ENCODE measurements at places on chromosomes 5 and 9.
A peak's percentile ranks its signal among the peaks of the same experiment; 100 is the strongest.

DNA sequence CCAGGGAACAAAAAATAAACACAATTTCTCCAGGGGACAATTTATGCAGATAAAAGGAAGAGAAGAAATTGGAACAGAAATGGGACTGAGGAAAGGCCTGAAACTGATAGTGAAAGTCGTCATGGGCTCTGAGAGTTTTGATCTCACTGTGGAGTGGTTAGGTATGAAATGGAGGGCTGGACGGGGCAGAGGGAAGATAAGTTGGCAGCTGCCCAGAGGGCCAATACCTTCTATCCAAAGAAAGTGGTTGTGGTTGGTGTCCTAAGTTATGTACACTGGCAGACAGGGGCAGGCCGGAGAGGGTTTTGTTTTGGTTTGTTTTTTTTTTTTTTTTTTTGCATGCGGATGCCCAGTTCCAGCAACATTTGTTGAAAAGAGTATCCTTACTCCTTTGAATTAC lies 46.1 kb downstream of the ZNF618 start:
- DNase-seq = no peak

DNA sequence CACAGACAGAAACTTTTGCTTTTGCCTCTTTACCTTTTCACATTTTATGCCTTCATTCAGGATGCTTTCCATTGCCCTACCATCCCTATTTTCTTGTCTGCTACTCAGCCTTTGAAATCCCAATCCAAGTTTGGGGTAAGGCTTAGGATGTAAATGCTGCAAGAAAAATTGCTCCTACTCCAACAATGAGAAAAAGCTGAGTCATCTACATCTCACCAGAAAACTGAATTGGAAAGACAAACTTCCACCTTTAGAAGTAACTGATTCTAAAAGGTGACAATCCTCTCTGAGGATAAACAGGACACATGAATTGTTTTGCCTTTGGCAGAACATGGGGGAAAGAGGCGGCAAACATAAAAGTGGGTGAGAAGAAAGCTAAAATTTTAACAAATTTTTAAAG lies 295.6 kb downstream of the NR2F1-AS1 start:
- no peak for DNase-seq

GRCh38 chr5:5798041-5798440 lies 375.6 kb downstream of the ICE1 start:
- DNase-seq = no peak

GRCh38 chr5:96663608-96664007 lies 1.4 kb downstream of the CAST start:
- no peak for DNase-seq

DNA sequence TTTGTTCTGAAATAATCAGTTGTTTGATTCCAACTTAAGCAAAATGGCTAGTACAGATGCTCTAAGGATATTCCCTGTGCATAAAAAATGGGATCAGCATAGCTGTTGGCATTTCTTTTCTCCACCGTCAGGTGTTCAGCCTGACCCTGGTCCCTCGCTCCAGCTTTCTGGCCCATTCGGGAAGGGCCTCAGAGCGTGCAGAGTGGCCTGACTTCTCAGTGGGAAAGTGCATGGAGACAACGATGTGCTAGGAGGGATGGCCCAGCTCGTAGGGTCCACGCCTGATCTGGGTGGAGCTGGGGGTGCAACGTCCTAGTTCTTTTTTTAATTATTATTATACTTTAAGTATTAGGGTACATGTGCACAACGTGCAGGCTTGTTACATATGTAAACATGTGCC lies 319.1 kb upstream of the IRX4 start:
- DNase-seq = no peak

- DNase-seq = no peak
These were observed 162.0 kb upstream of the EDIL3 start for GRCh38 chr5:84546686-84547085.

DNA sequence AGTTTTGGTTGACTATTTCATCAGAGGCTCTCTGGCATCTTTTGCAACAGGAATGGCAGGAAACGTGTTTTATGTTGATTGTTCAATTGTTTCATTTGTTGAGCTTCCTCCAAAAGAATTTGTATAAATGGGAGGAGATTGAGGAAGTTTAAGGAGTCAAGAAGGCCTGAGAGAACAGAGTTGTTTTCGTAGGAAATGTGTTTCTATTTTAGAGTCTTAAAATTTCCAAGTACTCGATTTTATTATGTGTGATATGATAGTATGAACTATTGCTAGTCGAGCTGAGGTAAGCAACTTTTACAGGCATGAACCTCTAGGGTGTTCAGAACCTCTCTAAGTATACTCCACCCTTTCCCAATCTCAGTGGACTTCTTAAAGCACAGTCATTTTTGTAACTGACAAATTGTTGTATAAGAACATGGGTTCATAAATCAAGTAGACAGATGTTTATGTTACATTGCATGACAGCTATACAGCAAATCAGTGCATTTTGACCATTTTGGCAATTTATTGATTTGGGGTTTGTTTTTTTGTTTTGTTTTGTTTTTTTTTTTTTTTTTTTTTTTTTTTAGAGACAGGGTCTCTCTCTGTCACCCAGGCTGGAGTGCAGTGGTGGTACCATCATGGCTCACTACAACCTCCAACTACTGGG lies 47.4 kb downstream of the POLK start:
- no peak for DNase-seq

GRCh38 chr9:101445353-101446029 lies 9.9 kb upstream of the ALDOB start:
- DNase-seq = no peak

DNA sequence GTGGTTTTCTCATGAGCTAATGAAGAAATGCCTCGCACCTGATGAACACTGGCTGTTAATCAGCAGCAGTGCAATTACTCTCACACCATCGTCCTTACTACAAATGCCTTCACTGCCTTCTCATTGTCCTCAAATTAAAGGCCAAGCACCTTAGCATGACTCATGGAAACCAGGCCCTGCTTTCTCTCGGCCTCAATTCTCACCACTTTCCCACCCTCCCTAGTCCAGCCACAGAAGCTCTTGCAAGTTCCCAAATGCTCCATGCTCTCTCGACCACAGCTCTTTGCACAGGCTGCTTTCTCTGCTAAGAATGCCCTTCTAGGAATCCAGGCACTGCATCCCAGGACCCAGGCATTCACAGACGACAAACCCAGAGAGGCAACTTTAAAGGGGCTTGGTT lies 94.6 kb upstream of the KLF4 start:
- DNase-seq = no peak

- DNase-seq = no peak
These were observed 21.4 kb upstream of the LECT2 start for GRCh38 chr5:135976216-135976615.

DNA sequence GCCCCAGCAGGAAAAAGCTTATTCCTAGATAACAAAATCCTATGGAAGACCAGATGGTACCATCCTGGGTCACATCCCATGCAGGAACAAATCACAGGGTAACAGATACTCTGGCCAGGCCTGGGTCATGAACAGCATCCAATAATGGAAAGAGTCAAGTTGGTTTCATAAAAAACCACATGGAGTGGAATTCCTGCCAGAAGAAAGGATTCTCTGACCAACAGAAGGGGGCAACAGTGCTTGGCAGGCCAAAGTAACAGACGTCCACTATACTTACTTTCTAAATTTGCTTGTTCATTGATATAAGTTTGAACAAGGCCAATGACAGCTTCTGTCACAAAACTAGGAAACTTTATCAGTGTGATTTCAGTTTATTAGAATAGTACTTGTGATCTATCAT lies 273.5 kb downstream of the ARRDC3 start:
- no peak for DNase-seq

GRCh38 chr9:87099407-87099806 lies 152.1 kb upstream of the GAS1 start:
- no peak for DNase-seq

GRCh38 chr9:36136272-36136893 lies at the start of gene GLIPR2:
GLIPR2 (plus strand) TSS chr9:36136733; CDS start chr9:36136779, 46 bp downstream.
- peak; percentile 92 for DNase-seq

DNA sequence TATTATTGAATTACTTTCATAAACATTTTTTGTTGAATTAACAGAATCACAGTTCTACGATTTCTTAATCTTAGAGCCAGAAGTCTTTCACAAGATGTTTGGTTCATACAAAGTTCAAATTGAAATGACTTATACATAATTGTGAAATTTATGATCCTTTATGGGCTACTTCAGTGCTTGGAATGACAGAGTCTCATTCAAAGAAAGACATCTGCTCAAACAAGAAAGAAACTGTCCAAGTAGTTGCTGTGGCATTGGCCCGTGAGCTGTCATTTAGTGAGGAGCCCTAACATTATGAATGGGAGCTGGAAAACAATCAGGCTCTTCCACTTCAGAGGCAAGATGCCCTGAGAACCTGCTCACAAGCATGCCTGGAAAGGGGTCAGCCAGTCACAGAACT lies 63.4 kb downstream of the AUH start:
- no peak for DNase-seq

GRCh38 chr5:43039471-43040286 lies 440 bp downstream of the ANXA2R start:
- peak; percentile 75 for DNase-seq

DNA sequence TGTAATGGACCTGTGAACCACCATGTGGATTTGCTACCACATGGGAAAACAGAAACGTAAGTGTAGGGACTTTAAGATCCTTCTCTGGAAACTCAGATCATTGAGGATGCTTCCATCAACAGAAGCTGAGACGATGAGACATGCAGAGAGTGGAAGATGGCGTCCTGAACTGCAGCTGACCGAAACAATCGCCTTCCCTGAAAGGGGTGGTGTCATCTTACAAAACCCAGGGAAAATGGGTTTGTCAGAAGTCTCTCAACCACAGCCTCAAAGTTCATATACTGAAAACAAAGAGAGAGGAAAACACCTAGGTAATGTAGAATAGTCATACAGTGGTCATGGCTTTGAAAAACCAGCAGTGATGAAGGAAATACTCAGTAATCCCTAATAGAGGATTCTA lies 6.6 kb upstream of the PTPN3 start:
- DNase-seq = no peak

- no peak for DNase-seq
These were observed 338 bp downstream of the ABHD17B start for GRCh38 chr9:71910650-71911060.

- no peak for DNase-seq
These were observed 12.4 kb downstream of the SPRY4 start for GRCh38 chr5:142312399-142312798.

DNA sequence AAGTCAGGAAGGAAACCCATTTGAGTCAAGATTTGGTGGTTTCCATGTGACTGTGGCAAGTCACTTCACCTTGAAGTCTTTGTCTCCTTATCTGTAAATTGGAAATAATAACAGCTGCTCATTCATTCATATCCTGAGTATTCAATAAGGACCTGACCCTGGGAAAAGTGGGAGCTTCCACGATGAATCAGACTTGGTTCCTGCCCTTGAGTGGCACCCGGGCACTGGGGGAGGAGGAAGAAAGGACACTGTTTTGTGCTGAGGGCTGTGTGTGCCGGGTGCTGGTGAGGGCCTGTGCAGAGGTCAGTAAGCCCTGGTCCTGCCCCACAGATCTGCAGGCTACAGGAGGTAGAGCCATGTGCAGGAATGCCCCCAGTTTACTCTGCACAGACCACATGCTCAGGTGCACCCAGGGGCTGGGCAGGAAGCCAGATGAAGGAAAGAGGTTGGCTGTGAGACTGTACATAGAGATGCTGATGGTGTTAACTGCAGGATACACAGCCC lies 6.8 kb downstream of the NDST1 start:
- peak; percentile 53 for DNase-seq

- no peak for DNase-seq
These were observed 94.8 kb upstream of the CDKN2B start for GRCh38 chr9:22103685-22104575.

GRCh38 chr5:3836528-3836927 lies 240.9 kb downstream of the IRX1 start:
- DNase-seq = no peak
